ENCODE measurements at places on chromosomes 12 and 14. TPM values are rescaled to one million over a fixed set of nuclear protein-coding genes. Genes with fewer than 3 reads are reported as not detected.

OLR1 gene
- total RNA-seq, result 163 TPM

MYH6 gene
- not detected for total RNA-seq

HOTAIR gene
- not detected for total RNA-seq

RERG gene
- total RNA-seq, result 13.1 TPM

DNA sequence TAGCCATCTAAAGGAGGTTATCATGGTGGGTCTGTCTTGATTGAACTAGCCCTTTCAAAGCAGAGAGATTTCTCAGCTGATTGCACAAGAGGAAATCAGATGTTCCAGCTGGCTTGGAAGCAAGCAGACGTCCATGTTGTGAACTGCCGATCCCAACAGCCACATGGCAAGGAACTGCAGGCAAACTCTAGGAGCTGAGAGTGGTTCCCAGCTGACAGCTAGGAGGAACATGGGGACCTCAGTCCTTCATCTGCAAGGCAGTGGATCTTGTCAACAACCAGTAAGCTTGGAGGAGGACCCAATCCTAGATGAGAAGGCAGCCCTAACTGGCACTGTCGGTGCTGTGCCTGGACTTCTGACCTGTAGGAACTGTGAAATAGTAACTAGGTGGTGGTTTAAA is 7.7 kb downstream of the ACVR1B start:
- H3K27me3 ChIP-seq, result no peaks in the 10 kb centered on the region
- H3K27ac ChIP-seq, result no peak overlapping the region
- peaks cover 69% of the 10 kb centered on the region for H3K4me1 ChIP-seq
- H3K36me3 ChIP-seq, result no peaks in the 10 kb centered on the region
- no peak for DNase-seq

DNA sequence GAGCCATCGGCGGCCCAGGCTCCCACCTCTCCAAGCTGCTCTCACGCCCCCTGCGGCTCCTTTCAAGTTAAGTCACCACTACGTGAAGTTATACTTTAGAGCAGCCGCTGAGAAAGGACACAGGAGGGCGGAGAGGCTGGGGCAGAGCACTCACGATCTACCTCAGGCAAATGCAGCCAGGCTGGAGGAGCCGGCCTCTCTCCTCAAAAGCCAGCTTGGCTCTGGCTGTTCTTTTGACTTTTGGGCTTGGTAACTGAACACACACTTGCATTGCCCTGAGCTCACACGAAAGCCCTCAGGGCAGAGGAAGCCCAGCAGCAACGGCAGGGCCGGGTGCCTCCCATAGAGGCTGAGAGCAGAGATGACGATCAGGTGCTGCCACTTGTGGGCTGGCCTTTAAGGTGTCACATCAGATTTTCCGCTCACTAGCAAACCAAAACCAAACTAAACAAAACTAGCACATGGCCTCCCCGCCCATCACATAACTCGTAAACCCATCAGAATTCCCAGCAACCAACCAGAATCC is 75.2 kb downstream of the PITPNM2 start:
- H3K27me3 ChIP-seq, result no peaks in the 10 kb centered on the region
- H3K4me1 ChIP-seq, result peaks cover 43% of the 10 kb centered on the region
- no peaks in the 10 kb centered on the region for H3K36me3 ChIP-seq
- H3K27ac ChIP-seq, result peak overlapping the region; percentile 17
- peak overlapping the region; percentile 22 for H3K4me3 ChIP-seq

DNA sequence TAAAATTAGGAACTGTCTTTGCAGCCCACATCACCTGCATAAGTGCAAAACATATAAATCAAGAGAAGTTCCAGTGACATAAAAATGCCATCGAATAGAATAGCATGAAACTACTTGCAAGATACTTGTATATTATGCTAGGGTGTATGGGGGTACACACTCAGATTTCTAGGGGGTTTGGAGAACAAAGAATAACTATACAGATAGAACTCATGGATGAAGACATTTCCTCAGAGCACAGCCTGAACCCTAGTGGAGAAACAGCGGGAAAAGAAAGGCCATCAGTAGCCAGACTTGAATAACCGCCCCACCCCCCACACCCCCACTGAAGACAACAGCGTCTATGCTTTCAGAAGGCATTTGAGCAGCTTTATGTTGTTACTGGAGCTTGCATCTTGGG is 425.8 kb downstream of the NPAS3 start:
- no peaks in the 10 kb centered on the region for H3K36me3 ChIP-seq
- H3K27me3 ChIP-seq, result no peaks in the 10 kb centered on the region
- no peak overlapping the region for H3K4me3 ChIP-seq
- H3K4me1 ChIP-seq, result no peaks in the 10 kb centered on the region
- DNase-seq, result no peak

DNA sequence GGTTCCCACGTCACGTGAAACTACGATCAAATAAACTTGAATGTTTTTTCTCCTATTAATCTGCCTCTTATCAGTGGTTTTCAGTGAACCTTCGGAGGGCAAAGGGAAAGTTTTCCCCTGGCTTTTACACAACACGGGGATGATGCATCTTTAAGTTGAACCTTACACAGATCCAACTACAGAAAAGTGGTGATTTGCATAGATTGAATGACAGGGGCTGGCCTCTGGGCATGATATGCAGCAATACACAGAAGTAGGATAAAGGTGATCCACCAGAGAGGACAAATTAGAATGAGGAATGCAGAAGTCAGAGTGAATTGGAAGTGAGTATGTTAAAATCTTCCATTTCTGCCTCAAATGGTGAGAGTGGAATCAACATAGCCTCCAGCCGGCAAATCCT is 11.6 kb downstream of the GSG1 start:
- H3K4me1 ChIP-seq, result no peaks in the 10 kb centered on the region
- H3K27ac ChIP-seq, result no peak overlapping the region
- no peaks in the 10 kb centered on the region for H3K36me3 ChIP-seq

GRCh38 chr12:79534029-79534867 is 156.5 kb downstream of the PAWR start:
- H3K4me1 ChIP-seq, result no peaks in the 10 kb centered on the region
- H3K27ac ChIP-seq, result no peak overlapping the region
- no peak for DNase-seq
- no peaks in the 10 kb centered on the region for H3K27me3 ChIP-seq
- no peaks in the 10 kb centered on the region for H3K36me3 ChIP-seq

Data from upper lobe of left lung (tissue), 6 donors.